Smooth muscle cell of the pulmonary artery (primary cell): ENCODE measurements at places on chromosomes 4 and X. TPM values are rescaled to one million over a fixed set of nuclear protein-coding genes. Genes with fewer than 3 reads are reported as not detected.

TRO gene
- 16.4 and 23.9 TPM in 2 replicates for total RNA-seq

EFHC2 gene
- 0.07 and 0.13 TPM in 2 replicates for total RNA-seq

PABPC1L2B gene
- not detected in 2 replicates for total RNA-seq

MAGEA11 gene
- not detected in 2 replicates for total RNA-seq

SLIT2 gene
- 15.1 and 27.6 TPM in 2 replicates for total RNA-seq
